Stimulated activated naive CD4-positive, alpha-beta T cell treated with Interleukin-2 at 50 U/mL for 16 hours (primary cell): ENCODE measurements at places on chromosomes 5 and 9.

DNA sequence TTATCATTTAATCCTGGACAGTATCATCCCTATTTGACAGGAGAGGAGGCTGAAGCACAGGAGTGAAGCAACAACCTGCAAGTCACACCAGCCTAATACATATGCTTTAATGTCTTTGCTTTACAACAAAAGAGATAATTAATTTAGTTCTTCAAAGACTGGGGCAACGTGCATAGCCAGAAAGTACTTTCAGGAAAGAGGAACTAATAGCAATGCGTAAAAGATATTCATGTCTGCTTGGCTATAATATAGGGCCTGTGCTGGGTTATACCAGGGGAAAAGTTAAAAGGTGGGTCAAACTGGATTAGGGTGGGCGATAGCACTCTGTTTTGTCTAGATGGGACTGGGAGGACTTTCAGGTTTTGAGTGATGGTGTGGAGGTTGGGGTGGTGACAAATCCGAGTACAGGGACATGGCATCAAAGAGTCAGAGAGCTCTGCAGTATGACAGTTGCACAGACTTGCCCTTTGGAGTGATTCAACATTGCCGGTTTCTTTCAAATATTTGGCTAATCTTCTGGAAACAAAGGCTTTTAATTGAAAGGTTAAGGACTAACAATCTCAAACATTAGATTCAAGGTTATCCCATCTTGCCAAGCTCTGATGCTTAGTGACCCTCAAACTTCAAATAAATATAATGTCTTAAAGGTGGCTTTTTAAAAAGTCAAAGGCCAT is 11.9 kb downstream of the DAB2 start:
- no peak for DNase-seq

- no peak for DNase-seq
Measured at GRCh38 chr5:60597572-60598320, 102.2 kb downstream of the DEPDC1B start.

DNA sequence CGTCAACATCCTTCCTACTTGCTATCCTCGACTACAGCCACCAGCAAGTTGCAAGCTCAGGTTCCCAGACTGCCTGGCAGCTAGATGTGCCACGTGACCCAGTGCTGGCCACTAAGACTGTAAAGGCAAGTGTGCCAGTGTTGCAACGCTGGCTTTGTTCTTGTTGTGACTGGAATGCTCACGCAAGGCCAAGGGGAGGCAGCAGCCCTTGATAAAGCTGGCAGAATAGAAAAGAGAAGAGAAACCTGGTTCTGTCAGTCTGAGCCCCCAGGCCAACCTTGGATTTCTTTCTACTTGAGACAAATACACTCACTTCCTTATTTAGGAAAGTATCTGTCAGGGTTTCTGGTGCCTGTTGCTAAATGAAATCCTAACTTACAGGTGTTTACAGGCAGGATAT is 113.0 kb downstream of the KLHL3 start:
- DNase-seq: no peak

GRCh38 chr5:13606051-13606450 is 338.4 kb downstream of the DNAH5 start:
- no peak for DNase-seq

GRCh38 chr5:135471726-135472125 is 19.6 kb upstream of the TIFAB start:
- no peak for DNase-seq

DNA sequence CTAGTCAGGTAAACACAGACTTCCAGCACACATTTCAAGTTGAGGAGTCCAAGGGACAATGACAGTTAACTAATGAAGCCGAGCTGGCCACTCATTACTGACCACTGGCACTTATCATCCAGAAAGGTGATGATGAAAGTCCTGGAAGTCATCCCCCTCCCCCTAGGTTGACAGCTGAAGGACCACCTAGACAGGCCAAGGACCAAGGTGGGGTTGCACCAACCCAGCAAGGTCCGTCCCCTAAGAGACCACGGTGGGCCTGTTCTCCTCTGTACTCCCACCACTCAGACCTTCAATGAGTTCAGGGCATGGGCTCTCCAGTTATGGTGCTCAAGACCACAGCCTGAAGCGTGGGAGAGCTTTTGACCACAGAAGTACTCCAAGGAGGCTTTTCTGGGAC is 13.2 kb downstream of the P4HA2 start:
- no peak for DNase-seq

- DNase-seq: no peak
Measured at GRCh38 chr5:30765706-30766105, 427.8 kb upstream of the CDH6 start.

DNA sequence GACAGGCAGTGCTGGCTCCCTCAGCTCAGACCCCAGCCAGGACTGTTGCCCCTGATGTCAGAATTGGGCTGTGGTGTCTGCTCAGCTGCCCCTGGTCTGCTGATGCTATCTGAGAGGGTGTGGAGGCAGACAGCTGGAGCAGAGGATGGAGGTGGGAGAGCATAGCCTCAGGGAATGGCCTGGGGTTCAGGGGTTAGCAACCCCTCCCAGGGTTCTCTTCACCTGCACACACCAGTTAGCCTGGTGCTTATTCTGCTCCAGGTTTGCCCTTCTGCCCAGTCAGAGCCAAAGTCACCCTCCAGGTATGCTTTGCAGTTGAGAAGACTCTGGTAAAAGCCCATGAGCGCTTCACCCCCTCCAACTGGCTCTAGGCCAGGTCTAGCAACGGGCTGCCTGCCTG is 109.8 kb downstream of the SAXO1 start:
- DNase-seq: no peak

DNA sequence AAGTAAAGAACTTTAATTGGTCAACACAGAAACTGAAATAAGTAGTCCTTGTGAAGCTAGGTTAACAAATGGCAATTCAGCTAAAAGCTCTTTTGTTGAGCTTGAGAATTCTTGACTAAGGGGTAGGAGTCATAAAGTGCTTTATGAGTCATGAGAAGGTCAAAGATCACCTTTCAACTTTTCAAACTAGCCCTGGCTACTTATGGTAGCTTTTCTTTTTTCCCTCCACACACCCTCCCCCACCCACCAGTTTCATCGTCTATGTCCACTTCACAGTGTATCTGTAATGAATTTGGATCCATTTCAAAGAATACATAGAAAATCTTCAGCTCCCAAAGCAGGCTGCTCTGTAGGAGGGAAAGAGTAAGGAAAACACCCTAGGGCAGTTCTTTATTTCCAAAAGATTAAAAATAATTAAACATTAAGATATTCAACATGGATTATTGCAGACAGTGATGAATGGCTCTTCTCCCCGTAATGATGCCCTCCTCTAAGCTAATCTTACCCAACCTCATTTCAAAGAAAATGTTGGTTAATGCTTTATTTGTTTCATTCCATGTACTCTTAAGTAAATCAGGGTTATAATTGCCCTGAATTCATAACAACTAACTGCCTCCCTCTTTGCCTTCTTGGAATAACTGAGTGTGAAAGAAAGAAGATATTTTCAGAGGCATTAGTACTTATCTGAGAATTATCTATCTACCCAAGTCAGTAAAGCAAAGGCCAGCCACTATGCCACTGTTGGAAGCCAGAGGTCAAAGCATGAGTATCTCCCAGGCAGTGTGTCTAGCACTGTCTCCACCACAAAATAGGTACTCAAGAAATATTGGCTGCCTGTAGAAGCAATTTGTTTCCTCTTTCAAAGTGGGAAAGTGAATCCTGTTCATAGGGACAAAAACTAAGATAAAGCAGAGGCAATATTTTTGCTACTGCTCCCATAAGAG is 290.6 kb downstream of the PIK3R1 start:
- no peak for DNase-seq

- no peak for DNase-seq
Measured at GRCh38 chr9:68546596-68547390, 6.1 kb upstream of the TMEM252 start.

DNA sequence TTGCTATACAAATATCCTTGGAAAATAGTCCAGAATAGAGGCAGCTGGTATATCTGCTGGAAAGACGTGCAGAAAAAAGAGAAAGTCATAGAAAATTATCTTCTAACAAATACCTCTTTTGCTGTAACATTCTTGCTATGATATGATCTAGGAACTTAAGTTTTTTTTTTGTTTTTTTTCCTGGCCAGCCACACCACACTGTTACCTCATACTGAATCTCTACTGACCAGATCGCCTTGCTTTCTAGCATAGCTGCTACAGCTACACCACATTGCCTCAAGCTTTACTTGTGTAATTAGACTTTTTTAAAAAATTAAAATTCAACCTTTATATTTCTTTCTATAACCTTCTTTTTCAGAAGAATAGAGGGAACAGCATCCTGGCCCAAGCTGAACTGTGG is 142.2 kb upstream of the PRLR start:
- no peak for DNase-seq

DNA sequence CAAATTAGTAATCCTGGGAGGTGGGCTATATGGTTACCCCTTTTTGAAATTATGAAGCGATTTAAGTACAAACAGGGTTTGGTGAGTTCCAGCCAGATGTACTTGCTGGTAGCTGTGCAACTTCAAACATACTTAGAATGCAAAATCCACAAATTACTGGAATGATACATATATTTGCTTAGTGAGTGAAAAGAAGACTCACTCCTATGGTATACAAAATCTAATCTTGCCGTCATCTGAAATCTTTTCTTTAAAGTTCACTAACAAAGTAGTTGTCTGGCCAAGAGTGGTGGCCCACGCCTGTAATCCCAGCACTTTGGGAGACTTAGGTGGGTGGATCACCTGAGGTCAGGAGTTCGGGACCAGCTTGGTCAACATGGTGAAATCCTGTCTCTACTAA is 64.9 kb upstream of the TJP2 start:
- DNase-seq: no peak

- no peak for DNase-seq
Measured at GRCh38 chr5:54621048-54621447, 103.5 kb downstream of the SNX18 start.

DNA sequence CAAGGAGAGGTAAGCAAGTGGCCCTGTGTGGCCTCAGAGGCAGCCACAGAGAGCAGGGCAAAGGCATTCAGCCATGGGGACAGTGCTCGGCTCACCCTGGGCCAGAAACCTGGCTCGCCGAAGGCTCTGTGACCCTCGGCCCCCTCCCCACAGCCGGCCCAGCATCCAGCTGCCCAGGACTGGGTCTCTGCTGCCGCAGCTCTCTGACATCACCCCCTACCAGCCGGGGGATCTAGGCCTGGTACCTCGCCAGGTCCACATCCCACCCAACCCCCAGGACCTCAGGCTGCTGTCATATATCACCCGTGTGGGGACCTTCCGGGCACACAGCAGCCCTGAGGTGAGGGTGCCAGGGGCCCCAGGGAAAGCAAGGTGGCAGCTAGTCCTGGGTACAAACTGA is 2.6 kb downstream of the PTRH1 start:
- no peak for DNase-seq

DNA sequence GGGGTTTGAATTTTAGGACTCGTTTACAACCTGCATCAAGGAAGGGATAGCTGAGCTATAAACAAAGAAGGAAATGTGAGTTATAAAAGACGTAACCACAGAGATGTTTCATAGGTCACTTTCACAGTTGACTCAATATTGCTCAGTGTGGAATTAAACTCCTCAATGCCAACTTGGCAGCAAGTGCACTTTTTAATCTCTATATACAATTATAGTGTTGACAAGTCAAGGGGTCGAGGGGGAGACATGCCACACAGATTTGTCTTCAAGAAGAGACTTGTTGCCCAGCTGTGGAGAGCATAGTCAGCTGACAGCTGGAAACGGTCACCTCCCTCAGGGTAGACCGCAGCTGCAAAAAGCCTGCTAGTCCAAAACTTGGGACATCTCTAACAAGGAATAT is 163.4 kb upstream of the DMAC1 start:
- no peak for DNase-seq

GRCh38 chr5:132628814-132629213 is 29.2 kb upstream of the IL13 start:
- DNase-seq: no peak

DNA sequence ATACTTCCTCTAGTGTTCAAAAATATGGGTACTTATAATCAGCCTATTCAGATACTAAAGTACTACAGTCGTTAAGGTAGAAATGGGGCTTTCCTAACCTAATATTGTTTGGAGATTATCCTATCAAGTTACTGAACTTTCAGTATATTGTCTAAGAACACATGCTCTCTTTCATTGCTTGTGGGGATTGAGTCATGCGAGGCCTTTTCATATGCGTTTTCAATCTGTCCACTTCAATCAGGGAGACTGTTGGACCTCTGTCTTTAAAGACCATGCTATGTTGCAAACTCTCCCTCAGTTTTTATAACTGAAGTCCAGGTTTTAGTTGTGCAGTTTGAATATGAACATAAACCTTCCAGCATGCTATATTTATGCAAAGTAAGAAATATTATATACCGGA is 15.0 kb downstream of the PRR16 start:
- DNase-seq: no peak
